ENCODE measurements at places on chromosomes 5 and 9.
A peak's percentile ranks its signal among the peaks of the same experiment; 100 is the strongest.

DNA sequence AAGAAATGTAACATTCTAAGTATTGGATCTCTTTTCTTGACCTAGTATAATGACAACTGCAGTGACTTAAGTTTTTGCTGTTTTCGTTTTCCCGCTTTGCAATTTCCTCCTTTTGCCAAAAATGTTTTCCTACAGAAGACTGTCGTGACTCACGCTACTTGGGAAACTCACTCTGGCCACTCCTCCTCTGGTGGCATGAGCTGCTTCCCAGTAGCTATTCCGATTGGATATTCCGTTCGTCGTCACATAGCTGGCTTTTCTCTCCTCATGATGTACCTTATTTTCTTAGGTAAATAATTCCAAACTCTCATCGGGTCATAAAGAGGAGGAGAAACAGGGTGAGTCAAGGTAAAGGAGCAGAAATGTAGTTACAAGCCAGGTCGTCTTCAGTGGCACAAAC, 64.9 kb downstream of the GOLPH3 start:
- DNase-seq = no peak

GRCh38 chr5:103114440-103114839, 5.5 kb downstream of the GIN1 start:
- DNase-seq = no peak

DNA sequence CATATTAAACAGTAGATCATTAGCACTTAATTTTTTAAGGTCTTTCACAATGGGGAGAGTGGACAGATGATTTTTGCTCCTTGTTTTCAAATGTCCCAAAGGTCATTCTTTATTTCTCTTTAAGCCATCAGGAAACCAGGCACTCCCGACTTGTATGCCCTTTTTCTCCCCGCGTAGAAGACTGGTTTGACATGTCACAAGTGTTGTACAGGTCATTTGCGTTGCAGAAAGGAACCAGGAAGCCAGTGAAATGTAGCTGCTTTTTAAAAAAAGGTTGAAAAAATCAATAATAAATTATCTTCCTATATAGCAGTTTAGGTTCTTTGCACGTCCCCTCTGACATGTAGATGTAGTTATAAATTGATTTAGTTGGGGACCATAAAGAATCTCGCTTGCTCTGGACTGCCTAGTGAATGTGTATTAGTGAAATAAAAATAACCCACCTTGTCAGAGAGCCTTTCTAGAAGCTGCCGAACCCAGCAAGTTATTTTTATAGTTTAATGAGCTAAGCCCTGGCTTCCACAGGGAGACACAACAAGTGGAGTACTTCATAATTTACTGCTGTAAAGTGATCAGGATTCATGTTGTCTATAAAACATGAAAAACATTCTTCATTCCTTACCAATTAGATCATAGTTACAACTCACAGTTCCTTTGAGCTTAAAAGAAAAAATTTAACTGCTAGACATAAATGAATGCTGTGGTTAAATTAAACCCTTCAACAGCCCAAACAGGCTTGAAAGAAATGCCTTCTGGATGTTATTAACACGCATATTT, 404.6 kb downstream of the CSNK1G3 start:
- no peak for DNase-seq

DNA sequence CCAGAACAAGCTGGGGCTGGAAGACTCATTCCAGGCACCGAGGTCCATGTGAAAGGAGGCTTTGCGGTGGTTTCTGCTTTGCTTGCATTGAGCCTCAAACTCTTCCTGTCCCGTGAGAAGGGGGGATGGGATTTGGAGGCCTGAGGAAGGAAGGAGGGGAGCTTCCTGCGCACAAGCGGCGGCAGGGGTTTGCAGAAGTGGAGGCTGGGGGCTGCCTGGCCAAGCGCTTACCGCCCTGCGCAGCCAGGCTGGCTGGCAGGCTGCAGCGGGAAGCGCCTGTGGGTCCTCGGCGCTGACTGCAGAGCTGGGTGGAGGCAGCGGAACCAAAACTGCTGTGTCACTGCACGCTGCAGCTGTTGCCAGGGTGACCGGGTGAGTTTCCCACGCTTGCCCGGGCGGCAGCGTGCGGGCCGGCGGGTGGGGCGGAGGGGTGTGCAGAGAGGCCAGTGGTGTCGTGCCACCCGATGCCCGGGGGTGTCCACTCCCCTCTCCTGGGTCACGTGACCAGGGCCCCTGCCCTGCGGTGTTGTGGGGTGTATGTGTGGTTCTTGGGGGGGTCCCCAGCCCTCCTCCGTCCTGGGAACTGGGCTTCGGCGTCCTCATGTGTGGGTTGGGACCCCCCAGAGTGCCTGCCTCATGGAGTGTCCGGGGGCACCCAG, 81.0 kb downstream of the RXRA start:
- peak; percentile 85 for DNase-seq

- DNase-seq = no peak
These were observed 378.0 kb downstream of the YTHDC2 start for GRCh38 chr5:113891491-113891890.
